ENCODE measurements at places on chromosomes 2 and 18. TPM values are rescaled to one million over a fixed set of nuclear protein-coding genes. Genes with fewer than 3 reads are reported as not detected.

The FBLN7 gene
- total RNA-seq: 0.26 TPM

DNA sequence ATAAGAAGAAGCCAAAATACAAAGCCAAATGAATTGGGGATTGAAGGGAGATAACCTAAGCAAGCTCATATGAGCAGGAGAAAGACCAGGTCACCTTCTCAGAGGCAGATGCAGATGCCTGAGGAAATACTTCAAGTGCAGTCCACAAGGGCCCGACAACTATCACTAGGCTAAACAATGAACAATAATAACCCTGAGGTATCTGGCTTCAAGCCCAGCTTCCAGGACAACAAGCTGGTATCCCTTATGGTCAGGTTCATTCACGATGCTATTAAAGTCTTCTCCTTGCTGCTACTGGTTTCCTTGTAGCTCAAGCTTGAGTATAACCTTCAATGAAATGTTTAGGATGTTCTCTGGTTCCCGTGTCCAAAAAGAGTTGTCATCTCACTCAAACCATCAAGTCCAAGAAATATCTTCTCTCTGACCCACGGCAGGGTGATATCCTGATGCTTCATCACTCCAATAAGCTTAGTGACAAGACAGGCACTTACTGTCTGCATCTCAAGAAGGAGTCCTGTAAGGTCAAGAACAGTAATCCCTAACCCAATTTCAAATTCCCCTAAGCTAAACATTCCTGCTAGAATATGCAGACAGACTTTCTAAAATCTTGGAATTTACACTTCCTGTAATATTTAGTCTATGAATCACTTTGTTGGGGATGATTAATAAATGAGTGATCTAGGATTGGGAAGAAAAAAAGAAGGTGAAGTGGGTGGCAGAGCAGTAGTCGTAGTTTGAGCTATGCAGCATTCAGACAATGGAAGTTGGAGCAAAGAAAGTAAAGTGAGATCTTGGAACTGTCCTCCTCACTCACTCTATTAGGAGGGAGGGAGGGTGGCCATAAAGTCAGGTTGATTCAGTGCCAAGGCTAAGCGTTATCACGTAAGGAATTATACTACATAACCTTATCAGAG, 33.1 kb downstream of the CHN1 start:
- H3K4me1 ChIP-seq: no peaks in the 10 kb centered on the region
- no peak for DNase-seq
- H3K4me3 ChIP-seq: no peak overlapping the region
- no peak overlapping the region for H3K27ac ChIP-seq
- no peaks in the 10 kb centered on the region for H3K36me3 ChIP-seq

GRCh38 chr2:205636549-205637319, 45.6 kb upstream of the NRP2 start:
- H3K36me3 ChIP-seq: no peaks in the 10 kb centered on the region
- H3K4me1 ChIP-seq: no peaks in the 10 kb centered on the region

DNA sequence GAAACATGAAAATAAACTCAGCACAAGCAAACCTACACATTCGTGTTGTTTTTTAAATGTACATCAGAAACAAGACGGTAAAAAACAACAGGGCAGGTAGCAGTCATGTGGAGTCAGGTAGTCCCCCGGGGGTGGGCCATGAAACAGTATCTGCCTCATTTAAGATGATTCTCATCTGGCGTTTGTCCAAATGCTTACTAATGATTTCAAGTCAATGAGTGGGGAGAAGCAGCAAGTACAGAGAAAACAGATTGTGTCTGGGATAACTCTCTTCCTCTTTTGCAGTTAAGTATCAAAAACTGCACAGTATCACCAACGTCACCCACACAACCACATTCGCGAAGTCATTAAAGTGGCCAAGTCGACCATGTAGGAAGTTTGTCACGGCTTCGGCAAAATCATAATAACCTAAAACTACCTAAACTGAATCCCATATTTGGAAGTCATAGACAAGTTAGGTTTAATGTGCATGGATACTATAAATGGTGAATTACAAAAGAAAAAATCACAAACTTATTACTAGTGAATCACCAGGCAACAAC, 1.3 kb downstream of the LAPTM4A start:
- H3K36me3 ChIP-seq: peaks cover 2% of the 10 kb centered on the region
- peak; percentile 61 for DNase-seq
- peaks cover 26% of the 10 kb centered on the region for H3K4me1 ChIP-seq
